Lung (tissue), 17 donors: ENCODE measurements at places on chromosomes 3 and 15.

- DNase-seq = peak; percentile 10
Measured at GRCh38 chr15:52018244-52018643, 775 bp upstream of the MAPK6 start.

- no peak for DNase-seq
Measured at GRCh38 chr15:47844437-47844836, 127.1 kb downstream of the SEMA6D start.

GRCh38 chr15:90301707-90302300, 36.3 kb downstream of the NGRN start:
- DNase-seq = no peak

DNA sequence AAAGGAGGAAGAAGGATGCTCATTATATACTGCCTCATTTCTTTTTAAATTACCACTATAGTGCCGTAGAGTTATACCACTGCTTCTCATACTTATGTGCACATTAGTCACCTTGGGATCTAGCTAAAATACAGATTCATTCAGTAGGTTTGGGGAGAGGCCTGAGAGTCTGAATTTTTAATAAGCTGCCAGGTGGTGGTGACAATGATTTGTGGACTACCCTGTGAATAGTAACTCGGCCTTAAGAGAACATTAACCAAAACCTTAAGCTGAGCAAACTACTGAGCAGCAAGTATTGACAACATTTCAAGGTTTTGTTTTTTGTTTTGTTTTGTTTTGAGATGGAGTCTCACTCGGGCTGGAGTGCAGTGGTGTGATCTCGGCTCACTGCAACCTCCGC, 19.8 kb downstream of the UBA5 start:
- no peak for DNase-seq

DNA sequence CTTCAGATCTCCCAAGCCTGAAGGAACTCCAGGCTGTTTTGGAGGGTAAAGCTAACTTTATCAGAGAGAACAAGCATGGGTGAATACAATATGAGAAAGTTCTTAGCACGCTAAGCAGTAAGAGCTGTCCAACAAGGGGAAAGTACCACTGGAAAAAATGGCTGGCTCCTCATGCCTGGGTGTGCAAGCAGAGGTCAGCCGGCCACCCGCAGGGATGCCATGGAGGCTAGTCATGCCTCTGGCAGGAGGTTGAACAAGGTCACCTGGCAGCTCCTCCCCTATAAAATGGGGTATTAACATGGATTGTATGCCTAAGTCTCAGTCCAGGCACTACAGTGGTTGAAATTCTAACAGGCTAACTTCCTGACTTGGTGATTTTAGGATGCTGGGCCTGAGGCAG, 75.4 kb upstream of the SLC6A1 start:
- no peak for DNase-seq

DNA sequence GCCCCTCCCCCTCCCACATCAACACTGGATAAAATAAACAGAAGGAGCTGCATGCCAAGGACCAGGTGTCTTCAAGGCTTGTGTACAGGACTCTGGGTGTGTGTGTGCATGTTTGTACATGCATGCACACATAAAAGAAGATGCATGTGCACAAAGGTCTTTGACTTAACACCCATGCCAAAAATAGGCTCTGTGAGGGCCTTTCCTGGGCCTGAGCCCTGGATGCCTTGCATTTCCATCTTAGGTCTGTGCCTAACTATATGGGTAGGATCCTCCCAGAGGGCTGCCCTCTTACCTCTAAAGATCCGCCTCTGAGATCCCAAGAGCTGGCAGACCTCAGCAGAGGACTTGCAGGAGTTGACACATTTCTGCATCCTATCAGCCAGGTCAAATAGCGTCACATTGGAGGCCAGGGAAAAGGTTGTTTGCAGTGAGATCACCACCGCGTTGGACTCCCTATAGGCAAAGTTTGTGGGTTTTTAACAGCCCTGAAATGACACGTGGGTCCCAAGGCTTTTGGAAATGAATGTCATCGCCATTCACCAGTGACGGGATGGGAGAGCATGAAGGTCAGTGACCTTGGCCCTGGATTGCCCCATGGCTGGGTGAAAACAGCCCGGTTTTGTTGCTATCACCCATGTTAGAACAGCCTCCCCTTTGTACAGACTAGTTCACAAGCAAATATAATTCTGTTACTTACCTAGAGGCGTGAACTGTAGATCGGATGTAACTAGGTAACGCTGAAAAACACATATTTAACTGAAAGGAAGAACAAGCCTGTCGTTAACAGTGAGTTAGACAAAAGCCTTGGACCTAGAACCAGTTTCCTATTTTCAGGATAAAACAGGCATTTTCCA, 54.0 kb downstream of the HEG1 start:
- peak; percentile 24 for DNase-seq

GRCh38 chr15:90844696-90845095, 23.7 kb upstream of the FURIN start:
- DNase-seq = no peak

- DNase-seq = no peak
Measured at GRCh38 chr3:50388016-50388719, 28.8 kb upstream of the TMEM115 start.

- no peak for DNase-seq
Measured at GRCh38 chr3:160125258-160125657, 100.0 kb upstream of the C3orf80 start.
